ENCODE measurements at places on chromosomes 1 and 21.

DNA sequence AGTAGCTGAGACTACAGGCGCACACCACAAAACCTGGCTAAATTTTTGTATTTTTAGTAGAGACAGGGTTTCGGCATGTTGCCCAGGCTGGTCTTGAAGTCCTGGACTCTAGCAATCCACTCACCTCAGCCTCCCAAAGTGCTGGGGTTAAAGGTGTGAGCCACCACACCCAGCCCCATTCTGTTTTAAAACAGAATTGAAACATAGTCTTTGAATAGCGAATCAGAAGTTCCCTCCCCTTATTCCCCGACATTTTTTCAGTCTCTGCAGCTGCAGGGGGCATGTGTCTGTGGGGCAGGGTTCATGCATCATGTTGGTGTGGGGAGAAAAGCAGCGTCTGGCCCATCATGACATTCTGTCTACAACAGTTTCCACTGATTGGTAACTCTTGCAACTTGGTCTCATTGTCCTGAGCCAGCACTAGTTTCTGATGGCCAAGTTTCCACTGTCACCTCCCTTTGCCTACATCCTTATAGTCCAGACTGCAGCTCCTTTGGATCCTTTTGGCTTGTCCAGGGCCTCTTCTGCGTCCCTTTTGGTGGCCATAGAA lies 15.6 kb upstream of the HHAT start:
- no peak for DNase-seq

GRCh38 chr1:56397811-56398231 lies 181.5 kb downstream of the PLPP3 start:
- peak; percentile 32 for DNase-seq

DNA sequence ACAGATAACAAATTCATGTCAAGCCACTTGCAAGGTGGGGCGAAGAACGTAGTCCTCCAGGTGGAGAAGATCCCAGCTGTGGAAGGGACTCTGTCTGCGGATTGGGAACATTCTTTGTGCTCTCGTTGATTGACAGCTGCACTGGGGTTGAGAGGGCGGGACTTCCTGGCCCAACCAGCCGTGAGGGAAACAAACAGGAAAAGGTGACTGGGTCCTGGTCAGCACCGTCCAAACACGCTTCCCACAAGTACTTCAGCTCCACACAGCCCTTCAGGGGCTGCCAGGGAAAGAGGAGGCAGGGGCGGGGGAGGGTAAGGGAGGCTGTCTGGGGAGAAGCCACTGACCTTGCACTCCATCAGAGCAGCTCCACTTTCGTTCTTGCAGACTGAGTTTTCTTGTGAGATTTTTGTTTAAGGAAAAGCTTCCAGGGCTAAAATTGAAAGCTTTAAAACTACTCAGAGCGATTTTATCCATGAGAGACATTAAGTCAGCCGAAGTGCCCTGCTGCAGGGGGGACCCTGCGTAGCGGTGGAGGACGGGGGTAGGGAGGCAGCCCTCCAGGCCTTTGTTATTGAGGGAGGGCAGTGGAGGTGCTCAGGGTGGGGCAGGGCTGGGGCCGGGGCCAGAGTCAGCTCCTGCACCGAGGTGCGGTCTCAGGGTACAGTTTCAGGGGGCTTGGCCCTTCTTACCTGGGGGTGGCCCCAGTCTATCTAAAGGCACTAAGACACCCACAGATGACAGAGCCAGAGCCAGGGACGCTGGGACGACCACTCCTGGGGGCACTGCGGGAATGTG lies 21.6 kb upstream of the STUM start:
- peak; percentile 44 for DNase-seq

DNA sequence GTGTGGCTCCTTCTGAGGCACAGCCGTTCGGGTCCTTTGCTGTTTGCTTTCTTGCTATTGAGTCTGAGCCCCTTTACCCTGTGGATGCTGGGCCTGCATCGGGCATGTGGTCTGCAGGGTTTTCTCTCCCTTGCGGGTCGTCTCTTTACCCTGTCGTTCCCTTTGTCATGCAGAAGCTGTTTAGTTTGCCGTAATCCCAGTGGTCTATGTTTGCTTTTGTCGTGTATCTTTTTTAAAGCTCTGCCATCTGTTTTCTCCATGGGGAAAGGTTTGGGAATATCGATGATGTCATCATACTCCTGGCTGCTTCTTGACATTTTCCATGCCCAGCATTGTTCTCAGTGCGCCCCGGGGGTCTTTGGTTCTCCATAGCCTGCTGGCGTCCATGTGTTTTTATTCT lies 68.2 kb downstream of the AGPAT3 start:
- DNase-seq: no peak

- peak; percentile 52 for DNase-seq
Measured at GRCh38 chr1:8687039-8687438, 130.4 kb downstream of the RERE start.

GRCh38 chr1:229116114-229116513 lies 154.8 kb upstream of the RAB4A start:
- no peak for DNase-seq

- DNase-seq: peak; percentile 98
Measured at GRCh38 chr1:203673550-203674411, 47.1 kb downstream of the ATP2B4 start.

GRCh38 chr1:31667065-31667785 lies 22.5 kb upstream of the PEF1 start:
- no peak for DNase-seq

- DNase-seq: peak; percentile 32
Measured at GRCh38 chr1:184865831-184866230, 108.5 kb downstream of the NIBAN1 start.

DNA sequence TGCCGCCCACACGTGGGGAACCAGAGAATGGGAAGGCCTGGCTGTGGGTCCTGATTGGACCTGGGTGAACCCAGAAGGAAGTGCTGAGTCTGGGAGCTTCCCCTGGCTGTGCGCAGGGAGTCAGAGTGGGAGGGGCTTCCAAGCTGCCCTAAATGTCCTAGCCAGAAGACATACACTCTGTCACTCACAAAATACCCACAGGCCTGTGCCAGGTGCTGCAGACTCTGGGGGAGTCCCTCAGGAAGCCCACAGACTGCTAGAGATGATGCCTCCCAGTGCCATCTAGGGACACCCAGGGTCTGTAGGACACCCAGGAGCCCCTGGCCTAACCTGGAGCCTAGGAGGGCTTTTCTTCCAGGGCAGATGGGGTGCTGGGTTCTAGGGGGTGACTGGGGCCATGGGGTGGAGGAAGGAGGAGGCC lies 33.7 kb upstream of the LRP8 start:
- no peak for DNase-seq

- no peak for DNase-seq
Measured at GRCh38 chr21:20998886-20999285, 677 bp downstream of the NCAM2 start.

- DNase-seq: peak; percentile 67
Measured at GRCh38 chr1:28099050-28099769, 10.8 kb upstream of the EYA3 start.

- DNase-seq: no peak
Measured at GRCh38 chr1:217003355-217003754, 280.1 kb upstream of the ESRRG start.

GRCh38 chr1:53280496-53280895 lies 42.2 kb upstream of the MAGOH start:
- DNase-seq: no peak

GRCh38 chr21:7916329-7917303 lies 2604.8 kb upstream of the TPTE start:
- DNase-seq: no peak

DNA sequence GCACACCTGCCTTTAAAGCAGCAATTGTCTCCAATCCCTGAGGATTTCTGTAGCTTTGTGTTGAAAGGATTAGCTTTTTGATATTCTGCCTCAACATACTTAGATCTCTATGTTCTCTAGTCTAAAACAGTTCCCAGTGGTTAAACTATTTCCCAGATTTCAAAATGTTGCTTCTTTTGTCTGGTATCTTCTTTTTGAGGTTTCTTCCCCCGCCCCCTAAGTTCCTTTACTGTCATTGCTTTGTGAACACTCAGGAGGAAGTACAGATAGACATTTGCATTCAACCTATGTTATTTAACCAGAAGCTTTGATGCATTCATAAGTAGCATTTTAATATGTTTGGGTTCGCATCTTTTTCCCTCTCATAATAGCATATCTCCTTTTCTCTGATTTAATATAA lies 33.5 kb downstream of the CYYR1 start:
- DNase-seq: no peak

DNA sequence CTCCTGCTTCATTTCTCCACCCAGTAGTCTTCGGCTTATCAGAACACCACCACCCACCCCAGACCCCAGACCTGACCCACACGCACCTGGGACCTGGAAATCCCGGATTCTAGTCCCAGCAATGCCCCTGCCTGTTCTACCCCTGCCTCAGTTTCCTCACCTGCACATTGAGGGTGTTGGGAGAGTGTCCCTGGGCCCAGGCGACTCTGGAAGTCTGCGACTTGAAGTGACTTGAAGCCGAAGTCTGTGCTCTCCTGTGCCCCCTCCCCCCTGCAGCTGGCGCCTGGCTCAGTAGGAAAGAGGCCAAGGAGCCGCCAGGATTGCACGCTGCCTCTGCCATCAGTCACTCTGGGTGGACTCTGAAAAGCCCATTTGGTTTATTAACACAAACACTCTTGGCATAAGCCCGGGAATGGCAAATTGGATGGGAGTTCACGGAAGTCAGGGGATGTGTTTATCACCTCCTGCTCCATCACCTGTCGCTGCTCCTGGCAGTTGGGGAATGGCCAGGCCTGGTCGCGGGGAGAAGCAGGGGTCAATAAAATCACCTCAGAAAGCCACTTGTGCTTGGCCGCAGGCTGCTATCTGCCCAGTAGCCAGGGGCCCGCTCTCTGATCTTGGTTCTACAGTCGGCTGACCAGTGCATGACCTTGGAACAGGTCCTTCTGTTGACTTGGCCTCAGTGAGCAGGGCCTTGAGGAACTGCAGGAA lies 132.7 kb downstream of the ACTL8 start:
- DNase-seq: no peak

GRCh38 chr1:47785118-47785517 lies 212.1 kb downstream of the TRABD2B start:
- no peak for DNase-seq

GRCh38 chr1:86788300-86789206 lies 84.2 kb downstream of the SH3GLB1 start:
- peak; percentile 89 for DNase-seq

DNA sequence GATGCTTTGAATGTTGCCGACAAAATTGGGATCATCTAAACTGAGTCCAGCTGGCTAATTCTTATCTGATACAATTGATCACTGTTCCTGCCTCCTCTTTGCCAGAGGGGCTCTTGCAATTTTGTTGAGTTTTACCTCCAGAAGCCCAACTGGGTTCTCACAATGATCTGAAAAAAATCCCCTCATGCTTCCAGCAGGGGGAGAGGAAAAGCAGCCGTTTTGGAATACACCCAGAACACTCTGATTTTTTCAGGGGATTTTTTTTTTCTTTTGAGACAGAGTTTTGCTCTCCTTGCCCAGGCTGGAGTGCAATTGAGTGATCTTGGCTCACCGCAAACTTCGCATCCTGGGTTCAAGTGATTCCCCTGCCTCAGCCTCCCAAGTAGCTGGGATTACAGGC lies 13.9 kb upstream of the RERE start:
- DNase-seq: no peak

DNA sequence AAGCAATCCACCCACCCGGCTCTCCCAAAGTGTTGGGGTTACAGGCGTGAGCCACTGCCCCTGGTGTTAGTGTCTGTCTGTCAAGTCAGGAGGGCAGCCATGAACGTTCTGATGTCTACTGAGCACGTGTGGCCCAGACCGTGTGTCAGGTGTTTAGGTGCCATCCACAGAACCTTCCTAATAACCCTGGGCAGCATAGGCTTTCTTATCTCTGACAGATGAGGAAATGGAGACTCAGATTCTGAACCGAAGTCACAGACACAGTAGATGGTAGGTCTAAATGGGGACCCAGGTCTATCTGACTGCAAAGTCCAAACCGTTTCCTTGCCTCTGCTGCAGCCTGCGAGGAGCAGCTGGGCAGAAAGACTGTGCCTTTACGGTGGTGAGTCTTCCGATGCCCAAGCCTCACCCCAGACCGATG lies 622 bp upstream of the IL6R start:
- DNase-seq: no peak

GRCh38 chr1:15989776-15990175 lies 13.9 kb upstream of the ZBTB17 start:
- no peak for DNase-seq

DNA sequence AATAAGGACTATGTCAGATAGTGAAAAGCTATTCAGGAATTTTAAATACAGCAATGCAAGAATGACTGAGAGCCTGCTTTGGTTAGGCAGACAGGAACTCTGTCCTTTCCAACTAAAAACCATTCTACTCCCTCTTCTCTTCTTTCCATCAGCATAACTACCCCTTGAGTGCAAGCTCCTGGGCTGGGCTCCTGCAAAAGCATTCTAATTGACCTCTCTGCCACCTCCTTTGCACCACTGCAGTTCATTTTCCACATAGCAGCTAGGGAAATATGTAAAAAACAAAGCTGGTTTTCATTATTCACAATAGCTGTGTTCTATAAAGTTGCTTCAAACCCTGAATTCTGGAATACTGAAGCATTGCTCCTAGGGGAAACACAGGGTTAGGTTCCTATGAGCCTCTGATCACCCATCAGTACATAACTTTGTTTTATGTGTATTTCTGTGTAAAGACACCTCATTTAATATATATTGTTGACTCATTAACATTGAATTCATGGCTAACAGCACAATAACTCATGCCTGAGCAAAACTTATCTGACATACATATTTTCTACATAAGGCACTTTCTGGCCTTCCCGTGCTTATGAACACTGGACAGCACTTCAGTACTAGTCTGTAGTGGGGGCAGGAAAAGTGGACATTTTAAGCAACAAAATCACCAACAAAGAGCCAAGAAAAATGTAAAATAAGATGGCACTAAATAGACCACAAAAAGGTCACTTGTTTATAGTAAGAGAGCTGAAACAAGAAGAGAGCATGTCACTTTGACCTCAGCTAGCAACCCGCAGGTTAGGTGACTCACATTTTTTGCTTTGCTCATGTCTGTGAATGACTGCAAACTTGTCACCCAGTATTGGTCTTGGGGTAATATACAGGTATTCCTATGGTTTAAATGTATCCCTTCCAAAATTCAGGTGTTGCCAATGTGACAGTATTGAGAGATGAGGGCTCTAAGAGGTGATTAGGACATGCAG lies 57.9 kb upstream of the IRF2BP2 start:
- DNase-seq: no peak

- peak; percentile 25 for DNase-seq
Measured at GRCh38 chr1:154791292-154792166, 78.6 kb downstream of the KCNN3 start.

DNA sequence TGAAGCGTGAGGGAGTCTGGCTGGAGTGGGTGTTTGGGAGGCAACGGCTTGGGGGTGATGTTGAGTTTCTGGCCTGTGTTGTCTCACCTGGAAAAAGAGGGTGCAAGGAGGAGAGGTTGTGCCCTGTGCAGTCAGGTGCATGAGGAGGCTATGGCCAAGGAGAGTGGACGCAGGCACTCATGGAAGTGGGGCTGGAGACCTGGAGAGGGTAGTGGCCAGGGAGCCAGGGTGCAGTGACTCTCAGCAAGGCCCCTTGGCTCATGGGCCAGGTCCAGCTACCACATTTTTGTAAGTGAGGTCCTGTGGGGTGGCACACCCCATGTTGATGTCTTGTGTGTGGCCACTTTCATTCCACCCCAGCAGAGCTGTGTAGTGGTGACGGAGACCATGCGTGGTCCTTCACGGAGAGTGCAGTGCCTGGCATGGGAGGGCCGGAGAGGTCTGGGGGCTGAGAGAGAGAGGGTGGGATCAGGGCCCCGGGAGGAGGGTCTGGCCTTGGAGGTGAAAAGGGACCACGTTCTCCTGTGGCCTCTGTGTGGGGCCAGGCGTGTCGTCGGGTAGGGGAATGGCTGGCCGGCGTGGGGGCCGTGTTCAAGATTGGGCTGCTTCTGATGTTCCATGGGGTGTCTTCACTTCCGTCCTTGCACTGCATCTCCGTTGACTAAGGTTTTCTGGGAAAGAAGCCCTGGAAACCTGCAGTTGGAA lies 6.1 kb downstream of the SNAP47 start:
- DNase-seq: no peak

GRCh38 chr1:8362701-8363101 lies 44.8 kb downstream of the SLC45A1 start:
- DNase-seq: no peak

All from EH (cell line).